ENCODE measurements at places on chromosomes 1 and 21. TPM values are rescaled to one million over a fixed set of nuclear protein-coding genes. Genes with fewer than 3 reads are reported as not detected.

DNA sequence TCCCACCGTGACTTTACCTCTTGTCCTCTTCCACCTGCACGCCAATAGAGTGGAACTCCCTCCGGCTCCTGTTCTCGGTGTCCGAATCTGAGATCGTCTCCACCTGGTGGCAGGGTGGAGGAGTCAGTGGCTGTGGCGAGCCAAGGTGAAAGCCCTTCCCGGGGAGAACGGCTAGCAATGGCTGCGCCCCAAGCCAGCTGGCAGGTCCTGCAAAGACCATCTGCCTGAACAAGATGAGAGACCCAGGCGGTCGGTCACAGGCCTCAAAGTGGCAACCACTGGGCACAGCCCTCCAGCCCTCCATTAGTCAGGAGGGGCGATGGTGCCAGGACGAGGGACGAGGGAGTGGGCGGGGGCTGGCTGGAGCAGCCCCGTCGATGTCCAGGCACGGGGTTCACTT, 25.4 kb upstream of the SMIM12 start:
- DNase-seq = no peak

SPRR2A gene
- total RNA-seq = 1.0 TPM

UBE2U gene
- total RNA-seq = not detected

DNA sequence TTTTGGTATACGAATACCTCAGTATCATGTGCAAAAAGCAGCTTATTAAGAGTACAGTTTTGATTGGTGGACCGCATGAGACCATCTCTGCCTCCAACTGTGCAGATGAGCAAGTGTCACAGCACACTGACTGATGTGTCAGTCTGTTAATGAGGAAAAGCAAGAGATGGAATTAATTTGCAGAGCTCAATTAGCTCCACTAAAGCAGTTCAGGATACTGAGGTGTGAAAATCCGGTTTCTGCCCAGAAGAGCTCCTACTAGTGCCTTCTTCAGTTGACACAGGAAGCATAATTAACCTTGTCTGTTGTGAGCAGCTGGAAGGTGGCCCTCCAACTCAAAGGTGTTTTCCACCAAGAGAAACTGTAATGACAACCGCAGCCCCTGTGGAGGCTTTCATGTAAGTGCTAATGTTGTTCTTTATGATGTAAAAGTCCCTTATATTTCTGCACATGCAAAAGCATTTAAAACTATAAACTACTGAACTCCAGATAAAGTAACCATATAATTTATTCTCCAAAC, 44.3 kb downstream of the PCNX2 start:
- no peak for DNase-seq

GRCh38 chr1:179953974-179954492, 577 bp upstream of the CEP350 start:
- no peak for DNase-seq

- no peak for DNase-seq
Observed at GRCh38 chr1:23369335-23370013, at the start of gene ZNF436. TSS of gene ZNF436 (minus strand) at chr1:23369836. CDS start at chr1:23368005, 1,831 bp downstream.

DNA sequence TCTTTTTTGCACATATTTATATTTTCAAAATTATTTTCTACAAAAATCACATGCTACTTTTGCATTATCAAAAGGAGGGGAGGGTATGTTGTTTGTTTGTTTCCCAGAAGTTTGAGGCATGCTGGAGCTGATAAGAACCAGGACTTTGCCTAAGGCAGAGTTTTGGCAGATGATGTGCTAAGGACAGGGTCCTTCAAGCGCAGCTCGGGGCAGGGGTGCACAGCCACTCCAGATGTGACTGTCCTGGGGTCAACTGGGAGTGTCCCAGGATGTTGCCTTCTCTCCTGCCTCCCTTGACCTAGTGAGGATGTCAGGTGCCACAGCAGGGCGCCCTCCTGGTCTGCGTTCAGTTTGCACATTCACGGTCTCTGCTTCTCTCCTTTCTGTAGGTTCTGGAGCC, 42.6 kb upstream of the SRRM1 start:
- DNase-seq = no peak

DNA sequence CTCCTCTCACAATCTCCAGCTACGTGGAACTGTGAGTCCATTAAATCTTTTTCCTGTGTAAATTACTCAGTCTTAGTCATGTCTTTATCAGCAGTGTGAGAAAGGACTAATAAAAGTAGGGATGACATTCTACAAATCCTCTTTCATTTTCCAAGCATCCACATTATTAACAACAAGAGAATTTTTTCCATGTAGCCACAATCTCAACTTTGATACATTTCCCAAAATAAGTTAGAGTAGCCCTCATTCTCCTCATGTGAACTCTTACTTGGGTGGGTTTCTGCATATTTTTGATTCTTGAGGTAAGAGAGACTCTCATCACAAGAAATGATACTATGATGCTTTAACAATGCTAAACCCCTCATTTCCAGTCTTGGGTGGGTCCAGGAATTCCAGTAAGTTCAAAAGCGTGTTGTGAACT, 52.8 kb downstream of the TNFSF18 start:
- no peak for DNase-seq

DNA sequence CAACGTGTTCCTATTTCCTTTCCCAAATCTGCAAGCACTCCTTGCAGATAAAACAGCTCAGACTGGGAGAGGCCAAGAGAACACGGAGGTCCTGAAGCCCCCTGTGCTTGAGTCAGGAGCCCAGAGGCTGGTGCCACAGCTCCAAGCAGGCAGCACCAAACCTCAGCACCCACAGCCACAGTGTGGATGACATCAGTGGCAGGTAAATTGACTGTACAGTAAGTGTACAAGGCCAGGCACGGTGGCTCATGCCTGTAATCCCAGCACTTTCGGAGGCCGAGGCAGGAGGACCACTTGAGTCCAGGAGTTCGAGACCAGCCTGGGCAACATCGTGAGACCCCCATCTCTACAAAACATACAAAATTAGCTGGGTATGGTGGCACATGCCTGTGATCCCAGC, 1.9 kb upstream of the COL6A1 start:
- no peak for DNase-seq

UTS2 gene
- total RNA-seq = not detected

DNA sequence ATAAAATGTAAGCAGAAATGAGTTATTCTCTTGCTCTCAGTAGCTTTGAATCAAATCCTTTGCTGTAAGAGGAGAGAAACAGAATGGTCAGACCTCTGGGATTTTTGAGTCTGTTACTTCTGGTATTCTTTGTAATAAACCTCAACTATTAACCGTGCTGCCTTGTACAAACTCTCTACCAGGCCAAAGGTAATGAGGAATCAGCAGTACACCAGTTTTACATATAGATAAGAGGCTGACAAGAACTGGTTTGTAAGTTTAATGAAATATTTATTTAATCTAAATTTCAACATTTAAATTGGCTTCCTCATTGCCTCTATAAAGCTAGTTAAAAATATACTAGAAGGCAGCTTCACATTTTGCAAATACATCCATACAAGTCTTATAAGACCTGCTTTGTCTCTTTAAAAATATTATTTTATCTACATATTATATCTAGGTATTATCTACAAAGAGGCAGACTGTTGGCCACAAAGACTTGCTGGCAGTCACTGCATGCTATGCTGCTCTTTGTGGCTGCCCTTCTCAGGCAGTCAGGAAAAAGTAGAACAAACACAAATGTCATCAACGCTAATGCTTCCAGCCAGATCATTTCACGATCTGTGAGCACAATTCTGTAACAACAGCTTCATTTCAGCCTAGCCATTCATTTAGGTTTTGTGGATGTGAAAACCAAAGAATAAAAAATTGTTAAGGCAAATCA, 173.0 kb downstream of the GABPA start:
- DNase-seq = no peak

RRP15 gene
- 7.9 TPM for total RNA-seq

DNA sequence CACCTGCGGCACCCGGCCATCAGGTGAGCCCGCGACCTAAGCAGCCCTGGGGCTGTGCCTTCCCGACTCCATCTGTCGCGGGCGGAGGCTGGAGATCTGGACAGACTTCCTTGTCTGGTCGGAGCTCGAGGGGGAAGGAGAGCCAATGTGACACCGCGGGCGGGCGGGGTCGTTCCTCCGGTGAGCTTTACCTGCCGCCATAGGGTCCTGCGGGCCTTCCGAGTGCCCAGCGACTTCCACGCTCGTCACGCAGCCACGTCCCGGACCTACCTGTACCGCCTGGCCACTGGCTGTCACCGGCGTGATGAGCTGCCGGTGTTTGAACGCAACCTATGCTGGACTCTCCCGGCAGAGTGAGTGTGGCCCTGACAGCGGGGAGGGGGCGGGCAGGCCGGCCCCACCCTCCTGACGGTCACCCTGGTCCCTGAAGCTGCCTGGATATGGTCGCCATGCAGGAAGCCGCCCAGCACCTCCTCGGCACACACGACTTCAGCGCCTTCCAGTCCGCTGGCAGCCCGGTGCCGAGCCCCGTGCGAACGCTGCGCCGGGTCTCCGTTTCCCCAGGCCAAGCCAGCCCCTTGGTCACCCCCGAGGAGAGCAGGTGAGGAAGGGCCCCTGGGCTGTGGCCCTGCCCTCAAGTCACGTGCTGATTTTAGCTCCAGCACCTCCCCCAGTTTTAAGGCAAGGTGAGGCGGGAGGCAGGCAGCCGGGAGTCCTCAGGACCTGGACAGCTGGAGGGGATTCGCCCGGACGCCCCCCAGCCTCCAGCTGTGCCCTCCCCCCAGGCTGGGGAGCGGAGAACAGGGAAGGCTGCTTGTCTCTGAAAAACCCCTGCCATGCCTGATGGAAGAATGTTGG, 1.1 kb downstream of the PUSL1 start:
- DNase-seq = no peak

- DNase-seq = no peak
Observed at GRCh38 chr1:12634156-12634555, 9.7 kb upstream of the AADACL4 start.

GRCh38 chr1:115426956-115427355, 88.9 kb upstream of the NGF start:
- DNase-seq = no peak

- DNase-seq = no peak
Observed at GRCh38 chr21:42698733-42699132, 45.3 kb downstream of the PDE9A start.

FNDC5 gene
- 0.08 TPM for total RNA-seq

DNA sequence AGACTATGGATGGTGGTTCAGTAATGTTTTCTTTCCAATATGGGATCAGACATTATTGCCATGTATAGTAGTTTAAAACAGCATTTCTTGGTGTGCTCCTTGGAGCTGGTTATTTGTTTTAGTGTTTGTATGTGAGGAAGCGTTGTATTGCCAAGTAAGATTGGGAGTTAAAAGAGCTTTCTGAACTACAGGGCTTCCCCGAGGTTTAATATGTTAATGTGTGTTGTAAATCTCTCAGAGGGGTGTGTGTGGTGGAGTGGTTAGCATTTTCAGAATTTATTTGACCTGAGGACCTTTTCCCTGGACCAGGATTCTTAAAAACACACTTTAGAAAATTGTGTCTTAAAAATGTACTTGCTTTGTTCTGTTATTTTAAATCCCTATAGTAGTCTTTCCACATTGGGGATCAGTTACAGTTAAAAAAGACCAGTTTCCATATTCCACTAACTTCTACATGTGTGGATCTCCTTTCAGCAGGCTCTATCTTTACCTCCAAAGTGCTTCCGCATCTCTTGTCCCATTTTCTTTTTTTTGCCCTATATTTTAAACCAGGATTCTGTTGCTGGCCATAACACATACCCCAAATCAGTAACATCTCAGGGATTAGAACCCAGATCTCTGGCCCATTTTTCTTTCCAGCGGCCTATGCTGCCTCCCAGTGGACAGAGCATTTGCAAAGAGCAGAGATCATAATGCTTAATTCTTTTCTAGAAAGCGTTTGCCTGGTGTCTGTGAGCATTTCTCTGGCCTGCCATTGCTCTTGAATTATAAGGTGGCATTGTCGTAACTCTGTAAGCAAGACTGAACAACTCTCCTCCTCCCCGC, 58.6 kb downstream of the PBX1 start:
- DNase-seq = no peak

DNA sequence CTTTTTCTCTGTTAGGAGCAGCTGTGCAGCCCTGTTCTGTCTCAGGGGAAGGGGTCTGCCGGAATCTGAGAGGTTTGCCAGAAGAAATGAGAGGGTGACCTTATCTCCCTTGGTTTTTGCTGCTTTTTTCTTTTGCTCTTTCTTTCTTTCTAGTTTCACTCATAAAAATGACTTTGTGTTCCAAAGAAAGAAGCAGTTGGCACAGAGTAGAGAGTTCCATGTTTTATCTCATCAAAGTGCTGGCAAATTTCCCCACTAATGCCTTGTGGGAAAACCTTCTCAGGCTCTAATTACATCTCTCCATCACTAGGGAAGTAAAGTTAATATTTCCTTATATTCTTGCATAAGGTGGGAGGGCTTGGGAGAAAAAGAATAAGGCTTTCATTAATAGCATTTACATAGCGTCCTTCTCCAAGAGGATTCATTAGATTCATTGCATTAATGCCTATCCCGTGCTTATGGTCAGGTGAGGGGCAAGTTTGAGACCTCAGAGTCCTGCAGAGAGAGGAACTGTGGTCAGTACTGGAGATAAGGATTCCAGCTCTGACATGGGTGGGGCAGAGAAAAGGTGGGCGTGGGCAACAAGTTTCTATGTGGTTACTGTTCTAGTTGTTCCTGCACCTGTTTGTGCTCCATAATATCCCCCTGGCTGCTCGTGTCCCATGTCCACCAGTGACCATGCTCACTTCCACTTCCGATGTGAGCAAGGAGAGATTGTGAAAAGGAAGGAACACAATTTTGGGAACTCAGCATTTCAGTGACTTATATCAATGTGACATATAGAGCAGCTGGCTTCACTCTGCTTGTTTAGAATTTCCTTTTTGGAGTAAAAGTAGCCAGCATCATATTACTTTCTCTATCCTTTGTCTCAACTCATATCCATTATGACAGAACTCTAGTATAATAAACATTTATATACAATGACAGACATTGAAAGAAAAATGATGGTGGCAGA, 79.5 kb downstream of the DISC1 start:
- no peak for DNase-seq

DNA sequence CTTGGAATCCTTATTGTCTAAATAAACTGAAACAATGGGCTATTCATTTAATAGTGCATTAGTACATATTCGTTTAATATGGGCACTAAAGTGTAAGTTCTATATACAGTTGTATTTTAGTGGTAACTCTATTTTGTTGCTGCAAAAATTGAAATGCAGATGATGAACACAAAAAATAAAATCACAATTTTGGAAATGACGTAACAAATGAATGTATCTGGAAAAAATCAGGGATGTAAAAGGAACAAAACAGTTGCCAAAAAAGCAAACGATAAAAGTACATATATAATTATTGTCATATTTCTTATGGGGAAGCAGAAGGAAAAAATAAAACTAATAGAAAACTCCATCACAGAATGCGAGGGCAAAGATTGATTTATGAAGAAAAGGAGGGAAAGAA, 254.9 kb downstream of the RYR2 start:
- DNase-seq = no peak
